ENCODE measurements at places on chromosomes 1 and 21.

DNA sequence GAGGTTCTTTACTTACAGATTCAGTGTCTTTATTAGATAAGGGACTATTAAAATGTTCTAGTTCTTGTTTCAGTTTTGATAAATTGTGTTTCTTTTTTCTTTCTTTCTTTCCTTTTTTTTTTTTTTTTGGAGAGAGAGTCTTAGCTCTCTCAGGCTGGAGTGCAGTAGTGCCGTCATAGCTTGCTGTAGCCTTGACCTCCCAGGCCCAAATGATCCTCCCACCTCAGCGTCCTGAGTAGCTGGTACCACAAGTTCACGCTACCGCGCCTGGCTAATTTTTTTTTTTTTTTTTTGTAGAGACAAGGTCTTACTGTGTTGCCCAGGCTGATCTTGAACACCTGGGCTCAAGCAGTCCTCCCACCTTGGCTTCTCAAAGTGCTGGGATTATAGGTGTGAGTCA is 76.6 kb downstream of the TMEM200B start:
- DNase-seq = no peak

DNA sequence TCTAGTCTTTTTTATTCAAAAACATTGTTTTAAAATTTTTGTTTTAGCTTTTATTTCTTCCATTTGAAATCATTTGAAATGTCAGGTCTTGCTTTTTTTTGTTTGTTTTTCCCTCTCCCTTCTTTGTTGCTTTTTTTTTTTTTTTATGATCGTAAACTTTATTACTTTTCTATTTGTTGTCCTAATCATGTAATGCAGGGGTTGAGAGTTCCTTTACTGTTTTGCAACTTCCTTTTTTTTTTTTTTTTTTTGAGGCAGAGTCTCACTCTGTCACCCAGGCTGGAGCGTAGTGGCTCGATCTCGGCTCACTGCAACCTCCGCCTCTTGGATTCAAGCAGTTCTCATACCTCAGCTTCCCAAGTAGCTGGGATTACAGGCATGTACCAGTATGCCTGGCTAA is 24.8 kb downstream of the IVNS1ABP start:
- DNase-seq = no peak

GRCh38 chr1:162712317-162713029 is 78.0 kb upstream of the HSD17B7 start:
- DNase-seq = no peak

DNA sequence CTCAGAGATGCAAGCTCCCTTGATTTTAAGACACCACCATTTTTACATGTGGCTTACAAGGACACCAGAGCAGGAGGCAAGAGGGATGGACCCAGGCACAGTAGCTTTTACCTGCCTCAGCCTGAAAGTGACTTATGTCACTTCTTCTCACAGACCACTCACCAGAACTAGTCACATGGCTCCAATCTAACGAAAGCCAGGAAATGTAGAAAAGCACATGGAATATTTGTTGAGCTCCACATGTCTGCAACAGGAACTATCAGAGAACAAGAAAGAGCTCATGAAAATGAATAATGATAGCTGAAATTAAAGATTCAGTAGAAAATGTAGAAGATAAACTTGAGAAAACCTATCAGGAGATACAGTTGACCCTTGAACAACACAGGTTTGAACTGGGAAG is 69.4 kb downstream of the ZNF648 start:
- DNase-seq = no peak

- DNase-seq = no peak
These were observed 644.9 kb upstream of the NCAM2 start for GRCh38 chr21:20353351-20353750.

- DNase-seq = no peak
These were observed 44.1 kb downstream of the OLFML3 start for GRCh38 chr1:114023377-114023776.

GRCh38 chr1:55275151-55275748 is 60.1 kb upstream of the USP24 start:
- DNase-seq = no peak

Data from HEK293T (cell line).